ENCODE measurements at places on chromosomes 13 and 19.
A peak's percentile ranks its signal among the peaks of the same experiment; 100 is the strongest.

DNA sequence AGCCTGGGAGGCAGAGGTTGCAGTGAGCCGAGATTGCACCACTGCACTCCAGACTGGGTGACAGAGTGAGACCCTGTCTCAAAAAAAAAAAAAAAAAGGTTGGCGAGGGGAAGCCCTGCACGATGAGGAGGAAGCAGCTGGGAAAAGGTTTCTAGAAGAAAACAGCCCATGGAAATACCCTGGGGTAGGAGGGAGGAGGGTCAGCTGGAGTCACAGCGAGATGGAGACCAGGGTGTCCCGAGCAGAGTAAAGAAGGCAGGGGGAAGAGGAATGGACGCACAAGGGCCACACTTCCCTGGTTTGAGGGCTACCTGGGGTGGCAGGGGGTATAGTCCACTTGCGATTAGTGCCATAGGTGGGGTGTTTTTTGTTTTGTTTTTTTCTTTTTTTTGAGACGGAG lies 6.4 kb downstream of the KANK3 start:
- no peak for DNase-seq

DNA sequence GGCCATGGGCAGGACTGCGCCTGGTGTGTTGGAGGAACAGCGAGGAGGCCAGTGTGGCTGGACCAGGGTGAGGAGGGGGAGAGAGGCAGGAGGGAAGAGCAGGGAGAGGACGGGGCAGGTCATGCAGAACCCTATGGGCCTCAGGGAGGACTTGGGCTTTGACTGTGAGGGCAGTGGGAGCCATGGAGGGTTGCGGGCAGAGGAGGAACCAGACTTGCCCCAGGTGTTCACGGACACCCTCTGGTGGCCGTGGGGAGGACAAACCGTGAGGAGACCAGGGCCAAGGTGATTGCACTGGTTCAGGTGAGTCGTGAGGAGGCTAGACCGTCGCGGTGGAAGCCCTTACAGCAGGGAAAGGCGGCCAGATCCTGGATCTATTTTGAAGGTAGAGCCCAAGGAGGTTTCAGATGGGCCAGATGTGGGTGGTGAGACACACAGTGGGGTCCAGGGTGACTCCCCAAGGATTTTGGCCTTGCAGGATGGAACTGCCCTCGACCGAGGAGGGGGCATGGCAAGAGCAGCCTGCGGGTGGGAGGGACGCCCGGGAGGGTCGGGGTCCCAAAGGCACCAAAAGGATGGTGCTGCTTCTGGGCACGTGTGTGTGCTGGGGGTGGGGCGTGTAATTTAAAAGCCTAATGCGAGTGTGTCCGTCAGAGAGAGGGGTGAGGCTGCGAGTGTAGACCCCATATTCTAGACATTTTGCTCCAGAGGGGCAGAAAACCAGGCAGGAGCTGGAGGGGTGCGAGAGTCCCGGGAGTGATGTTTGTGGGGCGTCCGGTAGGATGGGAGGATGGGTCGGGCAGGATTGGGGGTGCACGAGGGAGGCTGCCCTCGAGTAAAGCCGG lies 2.7 kb upstream of the REXO1 start:
- no peak for DNase-seq

GRCh38 chr13:41939398-41939797 lies 21.5 kb downstream of the VWA8 start:
- DNase-seq: no peak

DNA sequence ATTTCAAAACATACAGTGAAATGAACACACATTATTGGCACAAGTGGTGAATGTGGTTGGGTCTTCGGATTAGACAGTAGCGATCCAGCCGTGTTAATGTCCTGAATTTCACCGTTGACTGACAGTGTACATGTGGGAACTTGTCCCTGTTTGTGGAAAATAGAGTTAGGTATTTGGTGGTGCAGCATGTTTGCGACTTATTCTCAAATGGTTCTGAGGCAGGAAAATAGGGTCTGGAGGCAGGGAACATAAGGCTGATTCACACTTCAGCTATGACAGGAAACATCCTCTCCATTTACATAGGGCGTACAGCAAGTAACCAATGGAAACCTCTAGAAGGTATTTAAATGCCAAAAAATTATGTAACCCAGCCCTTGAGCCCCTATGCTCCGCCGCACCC lies 4.2 kb downstream of the LGALS7B start:
- no peak for DNase-seq

DNA sequence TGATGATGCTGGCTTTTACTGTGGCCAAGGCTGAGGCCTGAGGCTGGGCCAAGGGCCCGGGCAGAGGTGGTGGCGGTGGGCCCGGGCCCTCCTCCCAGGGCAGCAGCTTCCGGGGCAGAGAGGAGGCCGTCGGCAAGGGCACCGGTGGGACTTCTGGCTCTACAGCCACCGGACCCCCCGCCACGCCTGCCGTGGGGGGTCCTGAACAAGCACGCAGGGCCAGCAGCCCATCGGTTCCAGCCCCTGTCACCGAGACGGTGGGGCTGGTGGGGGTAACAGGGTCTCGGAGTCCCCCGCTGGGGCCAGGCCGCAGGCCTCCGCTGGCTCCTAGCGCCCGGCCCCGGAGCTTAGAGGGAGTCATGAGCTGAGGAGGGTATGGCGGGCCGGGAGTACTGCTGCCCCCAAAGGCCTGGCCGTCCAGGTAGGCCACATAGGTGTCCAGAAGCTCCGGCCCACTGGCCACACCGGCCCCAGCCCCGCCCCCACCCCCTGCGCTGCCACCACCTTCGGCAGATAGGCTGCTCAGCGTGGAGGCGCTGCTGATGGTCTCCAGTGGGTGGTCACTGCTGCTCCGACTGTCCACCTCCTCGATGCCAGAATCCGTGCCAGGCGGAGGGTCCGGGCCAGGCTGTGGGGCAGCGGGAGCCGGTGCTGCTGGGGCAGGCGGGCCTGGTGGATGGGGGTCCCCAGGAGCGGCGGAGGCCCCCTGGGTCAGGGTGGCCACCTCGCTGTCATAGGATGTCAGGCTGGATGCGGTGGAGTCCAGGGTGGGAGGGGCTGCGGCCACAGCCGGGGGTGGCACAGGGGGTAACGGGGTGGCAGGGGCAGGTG lies 17.3 kb downstream of the C19orf81 start:
- DNase-seq: no peak

DNA sequence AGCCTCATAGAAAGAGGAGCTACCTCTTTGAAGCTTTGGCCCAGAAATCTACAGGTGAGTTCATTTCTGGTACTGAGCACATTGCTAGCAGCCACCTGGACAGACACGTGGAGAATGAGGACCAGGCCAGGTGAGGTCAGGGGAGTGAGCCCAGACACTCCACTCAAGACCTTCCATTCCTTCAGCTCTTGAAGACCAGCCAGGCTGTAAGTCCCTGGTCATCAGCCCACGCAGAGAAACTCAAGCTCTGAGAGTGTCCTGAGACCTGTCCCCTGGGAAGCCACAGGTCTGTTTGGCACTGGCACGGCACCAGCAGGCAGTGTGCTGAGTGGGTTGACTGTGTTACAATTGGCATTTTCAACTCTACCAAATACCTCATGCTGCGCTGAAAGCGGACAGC lies 27.4 kb downstream of the C13orf42 start:
- no peak for DNase-seq

- no peak for DNase-seq
Measured at GRCh38 chr13:31869582-31869981, 130.3 kb downstream of the RXFP2 start.

DNA sequence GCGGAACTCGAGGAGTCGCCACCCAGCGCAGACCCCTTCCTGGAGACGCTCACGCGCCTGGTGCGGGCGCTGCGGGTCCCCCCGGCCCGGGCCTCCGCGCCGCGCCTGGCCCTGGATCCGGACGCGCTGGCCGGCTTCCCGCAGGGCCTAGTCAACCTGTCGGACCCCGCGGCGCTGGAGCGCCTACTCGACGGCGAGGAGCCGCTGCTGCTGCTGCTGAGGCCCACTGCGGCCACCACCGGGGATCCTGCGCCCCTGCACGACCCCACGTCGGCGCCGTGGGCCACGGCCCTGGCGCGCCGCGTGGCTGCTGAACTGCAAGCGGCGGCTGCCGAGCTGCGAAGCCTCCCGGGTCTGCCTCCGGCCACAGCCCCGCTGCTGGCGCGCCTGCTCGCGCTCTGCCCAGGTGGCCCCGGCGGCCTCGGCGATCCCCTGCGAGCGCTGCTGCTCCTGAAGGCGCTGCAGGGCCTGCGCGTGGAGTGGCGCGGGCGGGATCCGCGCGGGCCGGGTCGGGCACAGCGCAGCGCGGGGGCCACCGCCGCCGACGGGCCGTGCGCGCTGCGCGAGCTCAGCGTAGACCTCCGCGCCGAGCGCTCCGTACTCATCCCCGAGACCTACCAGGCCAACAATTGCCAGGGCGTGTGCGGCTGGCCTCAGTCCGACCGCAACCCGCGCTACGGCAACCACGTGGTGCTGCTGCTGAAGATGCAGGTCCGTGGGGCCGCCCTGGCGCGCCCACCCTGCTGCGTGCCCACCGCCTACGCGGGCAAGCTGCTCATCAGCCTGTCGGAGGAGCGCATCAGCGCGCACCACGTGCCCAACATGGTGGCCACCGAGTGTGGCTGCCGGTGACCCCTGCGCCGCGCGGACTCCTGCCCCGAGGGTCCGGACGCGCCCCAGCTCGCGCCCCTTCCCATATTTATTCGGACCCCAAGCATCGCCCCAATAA lies 2.3 kb downstream of the AMH start:
- peak; percentile 49 for DNase-seq

DNA sequence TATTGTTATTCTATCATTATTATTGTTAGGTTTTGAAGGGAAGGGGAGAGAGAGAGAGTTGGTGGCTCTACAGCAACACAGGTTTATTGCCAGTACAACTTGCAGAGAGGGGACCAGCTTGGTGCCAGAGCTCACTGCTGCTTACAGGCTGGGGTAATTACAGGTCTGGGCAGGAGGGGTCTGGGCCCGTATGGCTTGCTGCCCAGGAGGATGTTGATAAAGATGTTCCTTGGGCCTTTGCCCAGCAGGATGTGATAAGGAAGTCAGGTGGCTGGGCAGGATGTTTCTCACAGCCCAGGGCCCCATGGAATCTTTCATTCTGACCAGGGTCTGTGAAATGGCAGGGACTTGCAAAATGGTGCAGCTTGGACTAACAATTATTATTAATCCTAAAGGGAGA lies 64.2 kb upstream of the ZNF599 start:
- no peak for DNase-seq

DNA sequence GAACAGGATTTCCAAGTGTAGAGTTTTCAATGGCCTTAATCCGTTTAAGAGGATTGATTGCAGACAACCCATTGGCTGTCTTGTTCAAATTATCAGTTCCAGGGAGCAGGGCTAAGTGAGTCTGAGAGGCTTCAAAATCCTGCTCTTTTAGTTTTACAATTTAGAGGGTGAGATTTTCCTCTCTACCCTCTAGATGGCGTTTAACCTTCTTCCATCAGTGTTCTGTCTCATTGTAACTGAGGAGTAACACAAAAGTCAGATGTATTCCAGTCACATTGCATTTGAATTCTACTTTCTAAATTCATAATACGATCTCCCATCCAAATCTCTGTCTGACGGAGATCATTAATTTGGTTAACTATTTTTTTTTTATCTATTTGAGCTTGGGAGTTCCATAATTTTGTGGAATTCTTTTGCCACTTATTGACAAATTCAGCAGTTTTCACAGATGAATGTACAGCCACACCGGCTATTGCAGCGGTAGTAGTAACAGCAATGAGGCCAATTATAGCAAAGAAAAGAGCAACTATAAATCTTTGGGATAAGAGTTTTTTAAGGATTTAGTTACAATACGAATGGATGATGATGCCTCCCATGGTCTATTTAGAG lies 7.8 kb upstream of the C19orf84 start:
- DNase-seq: peak; percentile 56

DNA sequence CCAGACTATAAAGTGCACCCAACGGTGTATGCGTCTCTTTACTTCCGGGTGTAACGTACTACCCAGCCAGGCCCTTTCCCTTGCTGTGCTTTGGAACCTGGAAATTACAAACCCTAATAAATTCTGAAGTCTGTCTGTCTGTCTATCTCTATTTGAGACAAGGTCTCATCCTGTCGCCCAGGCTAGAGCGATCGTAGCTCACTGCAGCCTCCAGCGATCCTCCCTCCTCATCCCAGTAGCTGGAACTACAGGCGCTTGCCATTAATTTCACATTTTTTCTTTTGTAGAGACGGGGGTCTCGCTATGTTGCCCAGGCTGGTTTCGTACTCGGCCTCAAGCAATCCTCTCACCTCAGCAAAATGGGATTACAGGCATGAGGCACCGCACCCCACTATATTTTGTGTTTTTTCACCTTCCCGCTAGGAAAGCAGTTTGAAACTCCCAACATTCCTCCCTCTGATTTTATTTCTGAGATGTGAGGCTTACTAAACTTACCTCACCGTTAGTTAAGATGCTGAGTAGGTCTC lies 469 bp upstream of the RNF6 start:
- DNase-seq: no peak

GRCh38 chr13:74661851-74662250 lies 527.6 kb upstream of the KLF12 start:
- no peak for DNase-seq

- DNase-seq: peak; percentile 100
Measured at GRCh38 chr19:44891016-44891882, at the start of gene TOMM40. TSS of gene TOMM40 (plus strand) at chr19:44891254. CDS start at chr19:44891416, 162 bp downstream.

DNA sequence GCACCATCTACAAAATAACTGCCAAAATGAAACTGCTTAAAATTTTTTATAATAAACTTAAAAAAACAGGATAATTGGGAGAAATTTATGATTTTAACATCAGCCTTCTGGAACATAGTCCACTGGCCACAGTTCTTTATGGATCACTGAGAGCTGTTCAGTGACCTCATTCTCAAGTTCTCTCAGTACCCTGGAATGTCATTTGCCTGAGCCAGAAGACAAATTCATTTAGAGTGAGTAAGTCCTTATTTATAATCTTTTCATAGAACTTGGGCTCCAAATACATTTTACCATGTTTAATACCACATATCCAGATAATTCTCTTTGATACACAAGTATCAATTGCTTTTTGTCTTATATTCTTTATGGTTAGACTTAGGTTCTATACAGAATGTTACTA lies 87.6 kb downstream of the CAB39L start:
- DNase-seq: no peak

GRCh38 chr13:20206065-20206697 lies 13.4 kb upstream of the GJB2 start:
- DNase-seq: no peak

GRCh38 chr13:98262292-98262691 lies 85.2 kb upstream of the RNF113B start:
- peak; percentile 92 for DNase-seq

- peak; percentile 86 for DNase-seq
Measured at GRCh38 chr19:10543420-10544241, at the start of gene ATG4D. TSS of gene ATG4D (plus strand) at chr19:10543904. CDS start at chr19:10544091, 187 bp downstream.

DNA sequence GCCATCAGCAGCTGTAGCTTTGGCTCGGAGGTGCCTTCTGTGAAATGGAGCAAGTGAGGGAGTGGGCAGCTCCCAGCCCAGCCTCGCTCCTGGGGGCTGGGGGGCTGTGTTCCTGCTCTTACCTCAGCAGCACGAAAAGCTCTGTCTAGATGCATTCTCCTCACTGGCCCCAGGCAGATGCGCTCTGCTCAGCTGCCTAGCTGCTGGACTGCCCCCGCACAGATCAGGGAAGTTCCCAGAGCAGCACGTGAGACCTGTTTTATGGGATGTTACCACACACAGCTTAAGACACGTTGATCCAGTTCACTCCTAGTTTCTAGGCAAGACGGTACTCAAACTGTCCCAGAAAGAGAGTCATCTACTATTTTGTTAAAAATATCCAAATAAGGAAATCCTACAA lies 13.6 kb downstream of the LCP1 start:
- no peak for DNase-seq

GRCh38 chr13:30403456-30403855 lies 18.8 kb upstream of the UBE2L5 start:
- DNase-seq: no peak

All from NCI-H526 (cell line).